Stimulated activated naive CD8-positive, alpha-beta T cell treated with anti-CD3 and anti-CD28 coated beads, Interleukin-15, Interleukin-2, amounts not matched to agents 100 U/mL and 50 U/mL, for 24 hours (primary cell): ENCODE measurements at places on chromosomes 11 and 22.

DNA sequence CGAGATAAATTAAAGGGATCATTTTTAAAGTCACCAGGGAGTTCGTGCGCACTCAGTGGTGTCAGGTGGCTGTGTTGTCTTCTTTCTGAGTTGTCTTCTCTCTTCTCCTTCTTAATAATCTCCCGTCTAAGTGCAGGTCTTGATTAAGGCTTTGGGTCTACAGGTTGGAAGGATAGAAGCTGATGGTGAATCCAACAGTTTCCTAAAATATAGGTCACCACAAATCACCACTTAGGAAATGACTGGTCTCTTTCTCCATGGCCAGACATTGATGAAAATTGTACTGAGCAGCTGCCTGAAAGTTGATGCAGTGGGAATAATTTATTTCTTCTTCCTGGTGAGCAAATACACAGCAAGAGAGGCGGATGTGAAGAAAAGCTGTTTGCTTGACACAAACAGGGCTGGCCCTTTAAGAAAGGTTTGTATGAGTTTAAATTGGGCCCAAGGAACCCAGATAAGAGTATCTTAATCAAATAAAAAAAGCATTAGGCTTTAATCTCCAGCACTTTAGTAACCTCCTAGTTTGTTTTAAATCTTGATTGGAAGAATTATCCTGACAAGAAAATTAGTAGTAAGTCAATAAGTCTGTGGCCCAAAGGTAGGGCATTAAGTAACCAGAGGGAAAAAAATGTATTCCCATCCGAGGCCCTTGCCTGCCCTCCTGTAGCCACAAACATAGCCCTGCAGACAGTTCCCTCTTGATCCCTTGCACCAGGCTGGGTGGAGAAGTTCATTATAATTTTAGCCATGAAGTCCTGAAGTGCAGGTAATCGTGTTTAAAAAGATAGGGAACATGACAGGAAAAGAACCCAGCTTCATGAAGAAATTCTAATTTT, 245.8 kb downstream of the KIRREL3 start:
- DNase-seq: no peak

- DNase-seq: no peak
Observed at GRCh38 chr11:119706029-119706428, 23.0 kb downstream of the NECTIN1 start.

- DNase-seq: no peak
Observed at GRCh38 chr11:100948936-100949335, 180.7 kb downstream of the PGR start.

GRCh38 chr11:36458129-36458915, 51.8 kb downstream of the TRAF6 start:
- DNase-seq: no peak

- peak; percentile 89 for DNase-seq
Observed at GRCh38 chr11:86244063-86244521, 461 bp upstream of the EED start.

DNA sequence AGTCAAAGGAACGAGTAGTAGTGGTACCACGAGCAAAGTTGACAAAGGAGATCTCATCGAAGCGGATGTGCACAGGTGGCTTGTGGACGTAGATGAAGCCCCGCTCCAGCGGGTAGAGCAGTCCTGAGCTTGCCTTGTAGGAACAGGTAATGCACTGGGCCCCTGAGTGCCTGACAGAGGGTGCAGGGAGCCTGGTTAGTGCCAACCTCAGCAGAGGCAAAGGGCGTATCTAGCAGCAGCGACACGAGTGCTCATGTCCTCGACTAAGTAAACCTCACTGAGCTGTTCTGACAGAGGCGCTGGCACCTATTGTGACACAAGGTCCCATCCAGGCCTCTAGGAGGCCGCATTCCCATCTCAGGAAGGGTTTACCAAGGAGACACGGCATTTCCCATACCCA, 4.0 kb downstream of the SSRP1 start:
- no peak for DNase-seq
